Spinal cord (tissue), 10 donors: ENCODE measurements at places on chromosomes 2 and 18. TPM values are rescaled to one million over a fixed set of nuclear protein-coding genes. Genes with fewer than 3 reads are reported as not detected.

The CCL20 gene
- polyA plus RNA-seq = 0.50 TPM

The SCN3A gene
- 54.6 TPM for polyA plus RNA-seq

DNA sequence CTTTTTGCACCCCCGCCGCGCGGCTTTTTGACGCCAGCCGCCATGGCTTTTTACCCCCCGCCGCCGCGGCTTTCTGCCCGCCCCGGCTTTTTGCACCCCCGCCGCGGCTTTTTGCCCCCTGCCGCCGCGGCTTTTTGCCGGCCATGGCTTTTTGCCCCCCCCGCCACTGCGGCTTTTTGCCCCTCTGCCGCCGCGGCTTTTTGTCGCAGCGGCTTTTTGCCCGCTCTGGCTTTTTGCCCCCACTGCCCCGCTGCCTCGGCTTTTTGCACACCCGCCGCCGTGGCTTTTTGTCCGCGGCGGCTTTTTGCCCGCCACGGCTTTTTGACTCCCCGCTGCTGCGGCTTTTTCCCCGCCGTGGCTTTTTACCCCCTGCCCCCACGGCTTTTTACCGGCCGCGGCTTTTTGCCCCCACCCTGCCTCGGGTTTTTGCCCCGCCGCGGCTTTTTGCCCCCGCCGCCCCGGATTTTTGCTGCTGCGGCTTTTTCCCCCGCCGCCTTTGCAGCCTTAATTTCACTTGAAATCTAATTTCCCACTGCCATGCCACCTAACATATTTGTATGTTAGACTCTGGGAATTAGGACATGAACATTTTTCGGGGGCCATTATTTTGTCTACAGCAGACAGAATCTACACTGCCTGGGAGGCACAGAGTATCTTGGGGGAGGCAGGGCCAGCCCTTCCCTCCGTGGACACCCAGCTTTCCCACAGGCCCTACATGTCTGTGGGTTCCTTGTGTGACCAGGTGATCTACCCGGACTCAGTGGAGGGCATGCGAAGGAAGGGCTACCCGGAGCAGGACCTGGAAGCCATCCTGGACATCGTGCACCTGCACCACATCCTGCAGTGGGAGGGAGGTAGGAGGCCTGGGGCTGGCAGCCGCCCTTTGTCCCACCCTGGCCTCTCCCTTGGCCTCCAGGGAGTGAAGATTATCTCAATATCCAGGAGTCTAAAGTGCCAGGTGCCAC lies 3031.0 kb upstream of the TEKT4 start:
- DNase-seq = no peak

GRCh38 chr18:3048820-3049349 lies 35.9 kb upstream of the LPIN2 start:
- no peak for DNase-seq

GRCh38 chr2:201176081-201176481 lies 6.9 kb upstream of the CASP10 start:
- DNase-seq = no peak

DNA sequence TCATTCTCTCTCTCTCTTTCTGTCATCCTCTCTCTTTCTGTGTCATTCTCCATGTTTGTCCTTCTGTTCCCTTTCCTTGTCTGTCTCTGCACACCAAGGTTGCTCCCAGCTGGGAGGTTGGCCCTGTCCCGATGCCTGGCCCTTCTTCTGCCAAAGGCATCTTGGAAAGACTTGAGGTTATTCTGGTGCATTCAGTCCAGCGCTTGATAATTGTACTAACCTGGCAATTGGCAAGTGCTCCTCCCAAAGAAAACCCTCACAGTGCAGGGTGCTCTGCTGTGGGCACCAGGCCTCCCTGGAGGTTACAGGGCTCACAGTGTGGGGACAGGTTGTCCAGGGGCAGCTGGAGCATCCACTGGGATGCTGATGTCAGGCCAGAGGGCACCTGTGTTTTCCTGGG lies 95.4 kb downstream of the GLI2 start:
- DNase-seq = peak; percentile 63

- DNase-seq = no peak
Measured at GRCh38 chr18:68426731-68427315, 288.1 kb downstream of the TMX3 start.

GRCh38 chr18:11909061-11909455 lies 941 bp upstream of the MPPE1 start:
- peak; percentile 21 for DNase-seq

DNA sequence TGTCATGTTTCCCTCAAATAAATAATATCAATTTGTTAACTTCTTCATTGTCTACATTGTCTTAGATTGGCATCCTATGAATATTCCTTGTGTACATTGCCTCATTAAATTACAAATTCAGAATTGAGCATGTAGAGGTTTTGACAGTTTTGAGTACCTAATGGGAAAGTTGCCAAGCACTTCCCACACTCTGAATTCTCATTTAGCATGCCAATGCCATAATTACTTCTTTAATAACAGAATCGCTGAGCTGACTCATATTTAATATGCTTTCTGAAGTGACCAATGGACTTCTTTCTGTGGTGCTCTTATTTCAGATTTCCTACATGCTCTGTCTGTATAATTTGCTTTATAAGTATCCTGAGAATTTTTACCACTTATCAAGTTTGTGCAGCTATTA lies 114.4 kb upstream of the NOL4 start:
- DNase-seq = no peak

DNA sequence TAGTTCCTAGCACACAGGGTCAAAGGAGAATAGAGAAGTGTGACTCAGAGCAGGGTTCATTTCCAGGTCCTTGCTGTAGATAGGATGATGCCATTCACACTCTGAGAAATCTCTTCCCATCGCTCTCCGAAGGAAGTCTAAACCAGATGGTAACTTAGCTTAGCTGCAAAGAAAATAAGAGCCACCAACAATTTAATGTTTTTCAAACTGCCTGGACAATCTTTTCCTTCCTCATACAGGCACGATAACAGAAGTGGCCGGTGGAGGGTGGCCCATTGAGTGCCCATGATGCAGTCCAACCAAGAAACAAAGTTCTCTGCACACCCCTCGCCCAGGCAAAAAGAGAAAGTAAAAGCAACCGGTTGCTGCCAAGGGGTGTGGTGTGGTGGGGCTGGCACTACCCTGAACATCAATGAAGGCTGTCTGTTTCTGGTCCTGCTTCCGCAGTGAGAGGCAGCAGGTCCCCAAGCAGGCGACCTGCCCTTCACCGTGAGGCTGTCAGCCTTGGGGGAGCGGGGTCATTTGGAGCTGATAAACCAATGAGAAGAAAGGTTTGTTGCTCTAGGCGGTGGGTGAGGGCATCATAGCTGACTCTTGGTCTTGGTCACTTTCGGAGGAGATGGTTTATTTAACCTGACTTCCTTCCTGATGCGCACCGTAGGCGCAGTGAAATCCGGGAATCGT lies 105.6 kb upstream of the CD302 start:
- DNase-seq = no peak
